Breast epithelium (tissue), 4 donors: ENCODE measurements at places on chromosomes 16 and 17. TPM values are rescaled to one million over a fixed set of nuclear protein-coding genes. Genes with fewer than 3 reads are reported as not detected.

- DNase-seq = no peak
Measured at GRCh38 chr16:4138713-4139112, 22.5 kb upstream of the ADCY9 start.

GRCh38 chr17:1959871-1960544 lies 65.1 kb downstream of the RTN4RL1 start:
- no peak for DNase-seq

DNA sequence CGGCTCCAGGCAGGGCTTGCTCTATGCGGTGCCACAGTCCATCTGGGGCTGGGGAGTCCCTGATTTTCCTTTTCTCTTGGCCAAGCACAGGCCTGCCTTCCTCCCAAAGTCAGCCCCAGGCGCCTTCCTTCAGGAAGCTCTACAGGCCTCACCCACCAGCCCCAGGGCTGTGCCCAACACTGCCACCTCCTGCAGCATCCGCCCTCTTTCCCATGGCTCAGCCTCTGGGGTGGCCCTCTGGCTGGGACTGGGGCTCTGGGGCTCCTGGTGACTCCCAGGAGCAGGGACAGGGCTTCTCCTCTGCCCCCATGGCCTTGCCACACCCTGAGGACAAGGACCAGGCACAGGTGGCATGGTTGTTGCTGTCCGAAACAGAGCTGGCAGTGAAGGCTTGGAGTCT lies 817 bp downstream of the ITGB4 start:
- no peak for DNase-seq

GRCh38 chr17:14803826-14804225 lies 461.3 kb downstream of the PMP22 start:
- no peak for DNase-seq

- no peak for DNase-seq
Measured at GRCh38 chr17:78717431-78717980, 64.6 kb downstream of the CYTH1 start.

- DNase-seq = no peak
Measured at GRCh38 chr16:11253009-11253994, 2.7 kb downstream of the SOCS1 start.

- DNase-seq = no peak
Measured at GRCh38 chr17:81940538-81941483, 3.7 kb upstream of the PYCR1 start.

- DNase-seq = no peak
Measured at GRCh38 chr16:1794221-1794871, 841 bp upstream of the IGFALS start.

- no peak for DNase-seq
Measured at GRCh38 chr17:74201250-74201649, 2.2 kb upstream of the RPL38 start.

GRCh38 chr17:61323909-61324868 lies 75.5 kb upstream of the TBX2 start:
- no peak for DNase-seq

DNA sequence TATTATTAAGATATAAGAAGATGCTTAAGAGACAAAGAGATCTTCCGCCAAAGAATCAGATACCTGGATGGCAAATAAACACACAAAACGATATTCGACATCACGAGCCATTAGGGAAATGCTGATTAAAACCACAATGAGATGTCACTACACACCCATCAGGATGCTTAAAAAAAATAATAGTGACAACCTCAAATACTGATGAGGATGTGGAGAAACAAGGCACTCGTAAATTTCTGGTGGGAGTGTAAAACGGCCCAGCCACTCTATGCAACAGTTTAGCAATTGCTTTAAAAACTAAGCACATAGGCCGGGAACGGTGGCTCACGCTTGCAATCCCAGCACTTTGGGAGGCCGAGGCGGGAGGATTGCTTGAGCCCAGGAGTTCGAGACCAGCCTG lies 39.4 kb downstream of the TBC1D16 start:
- DNase-seq = no peak

DNA sequence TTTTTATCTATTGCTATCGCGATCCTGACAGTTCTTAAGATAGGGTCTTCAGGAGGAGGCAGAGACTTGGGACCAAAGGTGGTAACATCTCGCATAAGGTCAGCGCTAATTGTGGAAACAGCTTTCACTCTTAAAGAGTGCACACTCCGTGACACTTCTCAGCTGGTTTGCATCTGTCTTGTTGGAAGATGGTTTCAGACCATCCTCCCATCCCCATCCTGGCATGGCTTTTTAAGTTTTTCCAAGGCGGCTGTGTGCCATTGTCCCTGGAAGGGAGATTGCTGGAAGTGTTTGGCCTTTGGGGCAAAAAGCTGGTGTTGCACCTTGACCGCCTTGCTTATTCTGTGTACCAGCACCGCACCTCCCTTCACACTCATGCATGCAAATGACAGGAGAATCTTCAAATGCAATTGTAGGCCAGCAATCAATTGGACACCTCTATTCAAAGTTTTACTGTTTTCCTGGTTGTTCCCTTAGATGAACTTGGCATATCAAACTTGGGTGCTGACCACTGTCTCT lies 1.5 kb downstream of the SOCS7 start:
- no peak for DNase-seq

- no peak for DNase-seq
Measured at GRCh38 chr16:84144209-84144858, 643 bp downstream of the HSDL1 start.

DNA sequence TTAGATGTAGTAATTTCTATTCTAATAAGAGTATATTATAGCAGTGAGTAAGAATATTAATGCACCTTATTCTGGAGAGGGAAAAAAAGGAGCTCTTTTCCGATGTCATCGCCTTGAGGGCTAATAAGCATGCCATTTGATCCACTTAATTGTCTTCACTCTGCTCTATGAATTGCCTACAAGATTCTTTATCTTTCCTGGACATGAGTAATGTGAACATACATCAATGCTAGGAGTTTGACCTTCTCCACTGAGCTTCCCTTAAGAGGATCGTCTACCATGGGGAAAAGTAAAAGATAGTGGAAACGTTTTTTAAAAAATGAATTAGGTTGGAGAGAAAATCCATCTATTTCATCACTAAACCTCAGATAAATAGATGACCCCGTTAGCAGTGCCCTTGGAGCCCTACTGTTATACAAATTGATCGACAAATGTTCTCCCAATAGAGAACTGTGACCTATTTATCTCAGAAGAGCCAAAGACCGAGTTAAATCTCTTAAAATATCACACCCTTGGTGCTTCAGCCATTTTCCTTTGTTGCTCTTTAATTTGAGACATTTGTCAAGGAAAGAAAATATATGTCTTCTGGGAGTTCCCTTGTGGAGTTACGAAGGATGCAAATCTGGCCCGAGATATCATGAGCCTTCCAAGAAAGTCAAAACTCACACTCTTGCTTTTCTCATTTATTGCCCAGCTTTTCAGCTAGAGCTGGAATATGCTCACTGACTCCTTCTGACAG lies 898.5 kb downstream of the KCNJ2 start:
- DNase-seq = no peak

The TTYH2 gene
- total RNA-seq = 4.2 TPM

The NDUFAB1 gene
- total RNA-seq = 75.1 TPM

The UQCRC2 gene
- total RNA-seq = 142 TPM

The PRSS53 gene
- 2.0 TPM for total RNA-seq

The EFNB3 gene
- 3.3 TPM for total RNA-seq

The MEIOC gene
- not detected for total RNA-seq
